NCI-H1930 (cell line): ENCODE measurements at places on chromosomes 3 and 15.

GRCh38 chr15:35827141-35827540 lies 281.2 kb upstream of the DPH6 start:
- no peak for DNase-seq

DNA sequence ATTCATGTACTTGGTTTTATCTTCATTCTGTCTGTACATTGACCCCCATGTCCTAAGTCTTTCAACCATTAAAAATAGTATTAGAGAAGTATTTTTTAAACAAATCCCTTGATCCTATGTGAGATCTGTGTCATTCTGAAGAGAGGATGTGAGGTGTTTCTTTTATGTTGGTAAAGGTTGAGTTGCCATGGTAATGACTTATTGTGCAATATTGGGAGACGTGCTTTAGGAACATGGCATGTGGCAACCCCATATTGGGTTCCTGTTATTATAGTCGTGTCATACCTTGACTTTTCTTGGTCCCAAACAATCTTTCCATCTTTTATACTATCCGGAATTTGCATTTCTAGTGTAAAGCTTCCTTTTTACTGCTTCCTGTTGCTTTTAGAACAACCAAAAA lies 203.1 kb downstream of the KCNAB1 start:
- no peak for DNase-seq

GRCh38 chr3:190303884-190304283 lies 18.4 kb downstream of the CLDN1 start:
- DNase-seq = no peak

GRCh38 chr15:40407330-40407990 lies 1.9 kb downstream of the IVD start:
- no peak for DNase-seq
